ENCODE measurements at places on chromosomes 2 and 18. TPM values are rescaled to one million over a fixed set of nuclear protein-coding genes. Genes with fewer than 3 reads are reported as not detected.

DNA sequence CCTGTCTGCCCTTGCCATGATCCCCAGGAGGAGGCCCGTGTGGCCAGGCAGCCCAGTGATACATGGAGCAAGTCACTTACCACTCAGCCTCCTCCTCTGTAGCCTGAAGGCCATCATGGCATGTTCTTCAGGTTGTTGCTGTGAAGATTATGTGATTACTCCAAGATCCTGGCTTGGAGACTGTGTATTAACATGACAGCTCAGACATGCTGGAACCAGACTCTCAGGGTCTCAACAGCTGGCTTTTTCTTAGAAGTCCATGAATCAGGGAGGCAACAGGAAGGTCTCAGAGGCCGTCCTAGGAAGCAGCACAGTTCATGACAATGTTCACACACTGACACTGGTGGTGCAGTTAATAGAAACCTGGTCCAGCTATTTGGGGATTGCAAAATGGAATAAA, 158.6 kb upstream of the TWIST2 start:
- no peak for DNase-seq

UGT1A8 gene
- not detected for polyA plus RNA-seq

IL1RL2 gene
- 1.2 TPM for polyA plus RNA-seq

- no peak for DNase-seq
These were observed 154.8 kb downstream of the ZNF236 start for GRCh38 chr18:76977108-76977621.

GRCh38 chr18:48408727-48409590, at the start of gene ZBTB7C:
TSS of gene ZBTB7C (minus strand) at chr18:48409383.
- DNase-seq, result no peak

DNA sequence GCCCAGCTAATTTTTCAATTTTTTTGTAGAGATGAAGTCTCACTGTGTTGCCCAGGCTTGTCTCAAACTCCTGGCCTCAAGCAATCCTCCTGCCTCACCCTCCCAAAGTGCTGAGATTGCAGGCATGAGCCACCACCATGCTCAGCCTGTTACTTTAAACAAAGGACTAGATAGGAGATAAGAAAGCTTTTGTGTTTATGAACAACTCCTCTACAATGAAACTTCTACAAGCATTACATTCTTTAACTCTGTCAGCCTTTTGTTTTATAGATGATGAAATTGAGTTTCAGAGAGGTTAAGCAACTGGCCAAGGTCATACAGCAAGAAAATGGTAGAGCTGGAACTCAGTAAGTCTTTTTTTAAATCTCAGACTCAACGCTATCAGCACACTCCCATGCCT, 22.7 kb downstream of the ALPK2 start:
- no peak for DNase-seq

- DNase-seq, result no peak
These were observed 18.6 kb upstream of the PEX13 start for GRCh38 chr2:60998628-60999545.

- no peak for DNase-seq
These were observed 10.1 kb downstream of the HJURP start for GRCh38 chr2:233844064-233844807.

CYP27A1 gene
- polyA plus RNA-seq, result 52.6 TPM

POTEI gene
- 0.10 TPM for polyA plus RNA-seq

PDE1A gene
- 16.0 TPM for polyA plus RNA-seq

DNA sequence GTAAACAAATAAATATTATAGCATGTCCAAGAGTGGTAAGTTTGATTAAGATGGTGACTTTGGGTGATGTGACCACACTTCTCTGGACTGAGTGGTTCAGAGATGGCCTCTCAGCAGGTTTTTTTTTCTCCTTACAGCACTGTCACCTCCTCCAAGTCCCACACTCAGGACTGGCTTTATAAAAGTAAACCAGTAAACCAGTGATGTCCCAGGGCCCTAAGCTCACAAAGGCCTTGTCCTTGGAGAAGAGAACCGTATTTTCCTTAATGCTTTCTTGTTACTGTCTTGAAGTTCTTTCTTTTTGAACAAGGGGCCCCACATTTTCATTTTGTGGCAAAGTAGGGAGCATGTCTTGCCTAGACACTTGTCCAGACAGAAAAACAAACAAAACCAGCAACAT, 274.0 kb downstream of the MYCN start:
- DNase-seq, result no peak
